ENCODE measurements at places on chromosomes 3 and 15.

DNA sequence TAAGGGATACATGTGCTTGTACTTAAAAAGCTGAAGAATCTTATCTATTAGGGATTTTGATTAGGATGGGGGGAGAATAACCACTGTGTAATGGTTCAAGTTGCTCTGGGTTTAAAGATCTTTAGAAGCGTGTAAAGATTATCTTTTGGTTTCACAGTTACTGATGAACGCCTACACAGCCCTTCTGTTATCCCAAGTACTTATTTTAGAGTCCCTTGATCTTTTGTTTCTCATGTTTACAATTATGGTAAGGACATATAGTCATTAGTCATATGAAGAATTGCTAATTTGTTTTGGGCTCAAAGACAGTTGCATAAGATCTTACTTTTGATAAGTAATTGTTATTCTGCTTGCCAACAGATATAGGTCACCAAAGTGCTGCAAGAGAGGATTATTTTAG, 160.1 kb downstream of the PLCL2 start:
- DNase-seq = no peak

GRCh38 chr3:186962445-186962844, 32.1 kb downstream of the ST6GAL1 start:
- no peak for DNase-seq

GRCh38 chr3:142608631-142609030, 12.4 kb downstream of the PLS1 start:
- DNase-seq = no peak

- DNase-seq = no peak
Measured at GRCh38 chr3:56595975-56596840, 39.2 kb downstream of the CCDC66 start.

DNA sequence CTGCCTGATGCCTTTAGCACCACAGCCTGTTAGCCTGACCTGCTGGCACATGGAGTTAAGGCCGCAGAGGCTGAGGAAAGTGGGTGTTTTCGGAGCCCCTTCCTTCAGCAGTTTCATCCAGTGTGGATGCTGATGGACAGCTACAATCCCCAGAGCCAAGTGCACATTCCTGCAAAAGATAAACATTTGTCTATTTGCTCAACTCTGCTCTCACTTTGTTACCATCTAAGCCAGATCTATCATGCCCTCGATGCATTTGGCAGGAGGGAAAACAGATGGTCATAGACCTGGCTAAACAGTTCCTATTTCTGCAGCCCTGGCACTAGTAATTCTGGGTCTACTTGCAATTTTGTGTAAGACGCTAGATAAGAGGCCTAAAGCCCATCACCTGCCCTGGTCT, 312.9 kb upstream of the RASGRP1 start:
- DNase-seq = no peak

DNA sequence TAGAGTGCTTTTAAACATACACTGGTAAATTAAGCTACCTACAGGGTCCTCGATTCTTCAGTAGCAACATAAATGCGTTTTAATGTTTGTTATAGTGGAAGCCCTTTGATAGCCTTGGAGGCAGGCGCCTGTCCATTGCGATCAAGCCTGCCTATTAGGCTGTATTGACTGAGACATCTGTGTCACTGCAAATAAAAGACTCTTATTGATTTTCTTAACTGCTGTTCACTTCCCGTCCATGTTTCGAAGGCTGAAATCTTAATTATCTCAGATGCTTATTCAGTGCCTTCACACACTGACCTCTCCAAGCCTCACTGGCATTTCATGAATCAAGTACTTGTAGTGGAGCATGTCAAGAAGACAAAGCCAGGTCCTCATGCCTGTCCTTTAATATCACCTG, 51.1 kb downstream of the MAP2K5 start:
- no peak for DNase-seq

- DNase-seq = peak; percentile 96
Measured at GRCh38 chr15:74403991-74404563, 29.7 kb downstream of the SEMA7A start.

DNA sequence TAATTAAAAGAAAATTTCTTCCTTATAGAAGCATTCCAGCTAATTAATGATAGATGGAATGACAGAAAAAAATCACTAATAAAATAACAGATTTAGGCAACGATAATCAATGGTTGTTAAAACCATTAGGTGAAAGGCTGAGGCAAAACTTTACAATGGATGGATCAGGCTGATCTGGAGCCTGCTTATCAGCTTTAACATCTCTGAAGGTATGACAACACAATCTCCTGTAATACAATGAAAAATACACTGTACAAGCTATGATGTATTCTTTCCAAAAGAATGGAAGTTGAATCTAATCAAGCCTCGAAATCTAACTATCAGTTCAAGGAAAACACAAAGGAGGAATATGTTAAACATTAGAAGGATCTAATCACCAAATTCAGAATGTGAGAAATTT, 39.3 kb downstream of the EMC4 start:
- DNase-seq = no peak

DNA sequence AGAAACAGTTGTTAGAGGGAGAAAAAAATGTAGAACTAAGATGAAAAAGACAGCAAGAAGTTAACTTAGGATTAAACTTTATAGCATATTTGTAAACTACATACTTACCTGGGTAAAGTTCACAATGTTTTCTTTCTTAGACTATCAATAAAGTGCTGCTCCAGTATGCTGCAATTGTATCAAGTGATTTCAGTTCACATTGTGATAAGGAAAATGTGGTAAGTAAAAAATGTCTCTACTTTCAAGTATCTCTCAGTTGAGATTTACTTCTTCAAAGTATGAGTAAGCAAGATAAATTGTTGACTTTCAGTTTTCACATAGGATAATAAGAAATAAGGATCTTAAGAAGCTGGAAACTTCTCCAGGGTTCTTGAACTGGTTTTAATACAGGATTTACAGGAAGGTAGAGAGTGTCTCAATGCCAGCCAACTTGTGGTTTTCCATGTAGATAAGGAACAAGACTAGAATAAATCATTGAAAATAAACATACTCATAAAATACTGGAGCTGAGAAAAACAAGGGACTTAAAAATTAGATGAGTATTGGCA, 528.8 kb downstream of the UNC13C start:
- DNase-seq = no peak

DNA sequence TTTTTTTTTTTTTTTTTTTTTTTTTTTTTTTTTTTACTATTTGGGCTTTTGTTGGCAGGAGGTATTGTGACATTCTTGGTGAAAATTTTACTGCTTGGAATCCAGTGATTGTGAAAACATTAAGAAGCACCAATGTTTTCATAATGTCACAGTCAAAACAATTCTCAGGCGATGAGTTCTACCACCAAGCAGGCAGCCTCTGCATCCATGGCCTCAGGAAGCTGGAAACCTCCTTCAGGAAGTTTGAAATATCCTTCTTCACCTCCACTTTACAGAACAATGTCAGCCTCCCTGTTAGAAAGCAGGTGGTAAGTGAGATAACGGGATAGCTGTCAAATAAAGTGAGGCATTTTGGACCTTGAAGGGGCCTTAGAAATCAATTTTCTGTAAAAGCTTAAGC, 98.3 kb downstream of the MEX3B start:
- DNase-seq = no peak

DNA sequence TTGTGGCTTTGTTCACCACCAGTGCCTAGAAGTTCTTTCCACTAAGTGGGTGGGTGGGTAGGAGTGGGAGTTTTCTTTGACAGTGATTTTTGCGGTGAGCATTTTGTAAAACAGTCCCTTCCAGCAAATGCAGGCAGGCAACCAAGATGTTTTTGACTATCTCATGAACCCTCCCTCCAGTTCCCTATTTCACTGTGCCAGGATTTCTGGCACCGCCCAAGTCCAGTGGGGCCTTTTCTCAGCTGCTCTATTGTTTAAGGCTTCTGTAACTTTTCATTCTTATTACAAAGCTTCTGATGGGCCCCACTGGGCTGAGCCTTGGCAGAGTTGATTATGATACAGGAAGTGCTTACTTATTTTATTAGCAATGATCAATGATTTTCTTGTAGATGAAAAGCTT, 236.0 kb downstream of the EDEM1 start:
- no peak for DNase-seq

DNA sequence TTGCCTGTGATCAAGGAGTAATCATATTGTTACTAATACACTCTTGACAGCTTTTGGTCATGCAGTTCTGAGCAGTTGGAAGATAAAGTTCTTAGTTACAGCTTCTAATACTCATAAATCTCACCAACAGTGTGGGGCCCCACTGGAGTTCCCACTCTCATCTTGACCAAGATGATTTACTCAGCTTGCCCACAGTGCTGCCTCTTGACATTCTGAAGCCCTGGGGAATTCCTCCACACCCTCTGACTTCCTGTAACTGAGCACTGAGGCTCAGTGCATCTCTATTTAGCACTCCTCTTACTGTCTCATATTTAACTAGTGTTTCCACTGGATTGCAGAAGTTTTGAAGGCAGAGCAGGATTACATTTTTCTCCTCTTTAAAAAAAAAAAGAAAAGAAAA, 1.9 kb upstream of the ARL6IP5 start:
- DNase-seq = peak; percentile 63

- DNase-seq = no peak
Measured at GRCh38 chr3:37197810-37198371, 23.5 kb upstream of the LRRFIP2 start.

- DNase-seq = no peak
Measured at GRCh38 chr3:105495021-105495420, 128.3 kb downstream of the ALCAM start.

DNA sequence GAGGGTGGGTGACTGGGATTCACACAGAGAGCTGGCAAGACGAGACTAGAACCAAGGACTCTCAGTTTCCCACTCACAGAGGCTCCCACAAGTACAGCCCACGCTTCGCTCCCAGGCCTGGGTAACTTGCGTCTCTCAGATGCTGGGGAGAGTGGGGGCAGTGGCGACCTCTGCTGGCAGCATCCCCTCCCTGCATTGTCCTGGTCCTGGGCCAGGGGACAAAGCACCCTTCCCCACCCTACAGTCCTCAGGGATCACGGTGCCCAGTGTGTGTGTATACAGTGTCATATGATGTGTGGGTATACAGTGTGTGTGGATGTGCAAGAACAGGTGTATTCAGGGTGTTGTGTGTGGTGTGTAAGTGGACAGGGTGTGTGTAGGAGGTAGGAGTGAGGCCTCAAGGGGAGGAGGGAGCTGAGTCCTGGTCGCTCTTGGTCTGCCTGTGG, 12.8 kb downstream of the VILL start:
- peak; percentile 49 for DNase-seq

- no peak for DNase-seq
Measured at GRCh38 chr3:191388823-191389222, 58.5 kb upstream of the UTS2B start.

DNA sequence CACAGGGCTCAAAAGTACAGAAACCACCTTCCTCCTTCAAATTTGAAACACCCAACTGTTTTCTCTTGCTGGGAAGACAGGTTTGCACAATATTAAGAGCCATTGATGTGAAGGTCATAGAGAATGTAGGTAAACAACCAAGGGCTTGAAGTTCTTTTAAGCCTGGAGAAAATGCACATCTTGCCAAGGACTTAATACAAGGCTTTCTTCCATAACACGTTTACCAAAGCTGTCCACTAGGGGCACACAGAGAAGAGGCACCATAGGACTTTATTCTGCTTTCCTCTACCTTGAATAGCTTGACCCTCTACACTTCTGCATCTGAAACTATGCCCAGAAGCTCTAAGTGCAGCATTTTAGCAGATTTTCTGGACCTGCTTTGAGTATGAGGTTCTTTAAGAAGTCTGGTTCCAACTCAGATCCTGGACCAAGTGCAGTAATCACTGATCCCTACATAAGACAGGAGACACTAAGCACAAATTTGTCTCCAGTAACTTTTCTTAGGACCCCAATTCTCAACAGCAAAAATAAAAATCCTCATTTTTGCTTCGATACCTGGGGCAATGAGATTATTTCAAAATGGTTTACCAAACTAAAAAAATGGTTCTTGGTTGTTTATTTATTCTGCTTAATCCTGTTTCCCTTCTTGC, 138.0 kb downstream of the FBN1 start:
- DNase-seq = peak; percentile 23

- DNase-seq = no peak
Measured at GRCh38 chr3:132911741-132912415, 126.3 kb upstream of the TMEM108 start.

DNA sequence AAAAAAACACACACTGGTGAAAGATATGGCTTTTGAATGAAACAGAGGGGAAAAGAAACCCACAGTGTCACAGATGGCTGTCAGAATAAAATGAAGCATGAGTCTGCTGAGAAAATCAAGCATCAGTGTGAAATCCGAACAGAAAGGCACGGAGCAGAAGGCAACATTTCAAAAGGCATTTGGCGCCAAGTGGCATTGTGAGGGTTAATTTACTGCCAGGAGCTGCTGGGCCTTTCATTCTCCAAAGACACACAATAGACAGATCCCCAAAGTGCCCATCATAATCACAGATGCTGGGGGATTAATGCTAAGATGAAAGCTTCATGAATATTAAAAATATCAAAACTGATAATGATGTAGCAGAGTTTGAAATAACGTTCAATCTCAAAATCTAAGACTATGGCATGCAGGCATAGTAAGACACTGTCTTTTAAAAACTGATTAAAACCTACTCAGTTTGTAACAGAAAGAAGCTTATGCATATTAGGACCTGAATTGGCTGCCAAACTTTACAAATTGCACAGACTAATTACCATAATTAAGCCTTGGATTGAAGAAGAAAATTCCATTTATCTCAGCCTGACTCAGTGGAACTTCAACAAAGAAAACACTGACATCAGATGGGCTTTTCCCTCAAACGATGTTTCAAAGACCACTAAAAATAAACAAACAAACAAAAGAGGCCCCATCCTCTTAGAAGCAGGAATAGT, 589.2 kb downstream of the ROBO1 start:
- no peak for DNase-seq

DNA sequence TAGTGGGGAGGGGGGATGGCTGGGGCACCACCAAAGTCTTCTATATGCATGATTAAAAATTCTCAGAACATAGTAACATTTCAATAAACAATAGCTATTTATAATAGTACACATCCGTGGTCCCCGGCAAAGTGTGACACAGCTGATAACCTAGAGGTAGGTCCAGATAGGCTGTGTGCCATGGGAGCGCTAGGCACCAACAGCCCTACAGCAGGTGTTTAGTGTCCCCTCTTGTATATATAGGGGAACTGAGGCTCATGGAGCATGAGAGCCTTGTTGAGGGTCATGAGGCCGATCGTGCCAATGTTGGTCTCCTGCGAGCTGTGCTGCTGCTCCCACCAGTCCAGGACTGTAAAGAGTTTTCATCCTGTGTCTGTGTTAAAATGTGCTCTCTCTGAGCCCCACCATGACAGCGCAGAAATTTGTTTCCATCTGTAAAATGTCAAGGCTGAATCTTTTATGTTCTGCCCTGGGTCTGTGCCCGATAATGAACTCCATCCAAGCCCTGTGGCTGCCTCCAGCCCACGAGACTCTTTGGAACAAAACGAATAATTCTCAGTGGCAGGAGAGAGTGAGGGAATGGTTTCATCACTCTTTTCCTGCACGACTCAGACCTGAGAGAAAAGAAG, 14.5 kb downstream of the TMEM158 start:
- no peak for DNase-seq

- peak; percentile 79 for DNase-seq
Measured at GRCh38 chr15:55434989-55435825, 26.9 kb downstream of the PIERCE2 start.
